ENCODE measurements at places on chromosomes 3 and 15.

- no peak for DNase-seq
Observed at GRCh38 chr3:123688241-123688747, 103.4 kb upstream of the HACD2 start.

GRCh38 chr15:96882121-96882772 is 551.7 kb downstream of the NR2F2 start:
- DNase-seq: no peak

DNA sequence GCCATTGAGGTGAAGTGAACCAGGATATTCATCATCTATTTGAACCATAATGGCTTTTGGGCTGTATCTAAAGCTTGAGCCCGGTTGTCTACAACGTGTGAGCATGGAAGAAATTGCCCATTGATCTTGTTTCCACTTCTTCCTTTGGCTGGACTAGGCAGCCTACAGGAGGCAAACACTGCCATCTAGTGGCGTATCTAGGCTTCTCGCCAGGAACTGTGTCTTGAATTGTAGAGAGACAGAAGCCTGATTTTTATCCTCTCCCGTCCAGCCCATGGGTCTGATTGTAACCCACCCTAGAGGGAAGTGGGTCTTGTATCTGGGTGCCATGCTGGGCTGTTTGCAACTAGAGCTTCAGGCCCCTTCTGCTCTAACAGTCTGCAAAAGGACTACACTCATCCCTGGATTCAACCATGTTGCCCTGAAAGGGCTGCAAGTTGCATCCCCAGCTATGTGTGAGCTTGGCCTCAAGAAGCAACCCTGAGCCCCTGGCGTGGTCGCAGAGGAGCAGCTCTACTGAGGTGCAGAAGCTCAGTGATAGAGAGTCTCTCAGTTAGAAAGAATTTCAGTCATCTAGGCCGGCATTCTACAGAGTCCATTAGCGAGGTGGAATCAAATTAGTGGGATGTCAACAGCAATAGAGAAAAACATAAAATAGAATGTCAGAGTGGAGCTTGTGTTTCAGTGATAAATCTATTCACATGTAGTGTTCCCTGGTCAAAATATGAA is 170.2 kb upstream of the UMPS start:
- peak; percentile 63 for DNase-seq

DNA sequence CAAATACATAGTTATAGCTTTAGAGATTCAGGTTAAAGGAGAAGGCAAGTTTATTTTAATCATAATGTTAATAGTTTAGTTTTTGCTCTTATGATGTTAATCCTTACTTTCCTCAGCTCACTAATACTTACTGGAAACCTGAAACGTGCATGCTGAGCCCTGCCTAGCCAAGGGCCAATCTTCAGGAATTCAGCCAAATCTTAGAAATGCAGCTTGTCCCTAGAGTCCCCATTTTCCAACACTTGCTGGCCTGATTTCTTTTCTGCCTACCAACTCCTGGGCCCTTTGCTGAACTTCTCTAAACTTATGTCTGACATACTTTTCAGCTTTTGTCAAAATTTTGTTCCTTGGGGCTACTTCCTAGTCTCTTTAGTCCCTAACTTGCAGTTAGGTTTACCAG is 22.8 kb downstream of the BCHE start:
- no peak for DNase-seq

- no peak for DNase-seq
Observed at GRCh38 chr3:183762304-183762703, 63.1 kb downstream of the MAP6D1 start.

- peak; percentile 74 for DNase-seq
Observed at GRCh38 chr3:13346481-13347389, 73.4 kb downstream of the NUP210 start.

GRCh38 chr3:114332342-114333179 is 38.7 kb downstream of the TIGIT start:
- no peak for DNase-seq

- peak; percentile 0 for DNase-seq
Observed at GRCh38 chr3:46558184-46559043, 7.7 kb downstream of the LRRC2 start.

DNA sequence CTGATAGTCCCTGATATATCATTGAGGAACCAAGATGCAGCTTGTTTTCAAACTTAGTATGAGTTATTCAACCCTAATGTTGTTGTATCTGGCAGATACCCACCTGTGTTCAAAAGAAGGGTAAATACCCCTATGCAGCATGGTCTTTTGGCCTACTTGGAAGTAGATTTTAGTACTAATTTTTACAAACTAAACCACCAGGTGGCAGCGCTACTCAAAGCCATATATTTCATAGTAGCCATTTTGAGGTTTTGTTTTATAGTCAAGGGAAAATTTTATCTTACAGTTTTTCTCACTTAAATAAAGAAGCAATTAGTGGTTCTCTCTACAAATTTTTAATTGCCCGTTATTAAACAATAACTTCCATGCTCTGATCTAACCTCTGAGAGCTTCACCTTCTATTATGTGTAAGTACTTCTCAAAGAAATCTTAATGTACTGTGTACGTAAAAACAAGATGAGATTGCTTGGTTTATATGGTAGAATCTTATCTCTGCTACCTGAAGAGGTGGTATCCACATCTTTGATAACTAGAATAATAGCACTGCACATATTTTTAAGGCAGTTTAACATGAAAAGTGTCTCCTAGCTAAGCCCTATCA is 31.5 kb upstream of the MLF1 start:
- DNase-seq: peak; percentile 27

GRCh38 chr15:49462232-49462844 is 39.3 kb downstream of the FGF7 start:
- no peak for DNase-seq

DNA sequence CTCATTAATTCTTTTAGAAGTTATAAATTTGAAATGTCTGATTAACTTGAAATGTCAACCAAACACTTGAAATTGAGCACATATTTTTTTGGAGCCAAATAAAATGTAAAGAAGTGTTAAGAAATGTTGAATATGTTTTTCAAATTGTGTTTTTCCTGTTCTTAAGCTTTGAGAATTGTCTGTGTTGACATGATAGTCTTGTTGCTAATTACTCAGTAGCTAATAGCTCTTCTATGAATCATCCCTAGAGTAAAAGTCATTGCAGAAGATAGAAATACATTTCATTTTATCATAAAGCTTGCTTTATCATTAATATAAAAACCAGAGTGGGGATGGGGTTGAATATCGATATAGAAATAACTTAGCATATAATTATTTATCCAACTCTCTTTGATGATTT is 41.9 kb upstream of the ABHD10 start:
- DNase-seq: no peak

GRCh38 chr3:46500656-46501635 is 3.2 kb downstream of the RTP3 start:
- DNase-seq: no peak

GRCh38 chr3:25940935-25941334 is 151.0 kb downstream of the OXSM start:
- DNase-seq: no peak

DNA sequence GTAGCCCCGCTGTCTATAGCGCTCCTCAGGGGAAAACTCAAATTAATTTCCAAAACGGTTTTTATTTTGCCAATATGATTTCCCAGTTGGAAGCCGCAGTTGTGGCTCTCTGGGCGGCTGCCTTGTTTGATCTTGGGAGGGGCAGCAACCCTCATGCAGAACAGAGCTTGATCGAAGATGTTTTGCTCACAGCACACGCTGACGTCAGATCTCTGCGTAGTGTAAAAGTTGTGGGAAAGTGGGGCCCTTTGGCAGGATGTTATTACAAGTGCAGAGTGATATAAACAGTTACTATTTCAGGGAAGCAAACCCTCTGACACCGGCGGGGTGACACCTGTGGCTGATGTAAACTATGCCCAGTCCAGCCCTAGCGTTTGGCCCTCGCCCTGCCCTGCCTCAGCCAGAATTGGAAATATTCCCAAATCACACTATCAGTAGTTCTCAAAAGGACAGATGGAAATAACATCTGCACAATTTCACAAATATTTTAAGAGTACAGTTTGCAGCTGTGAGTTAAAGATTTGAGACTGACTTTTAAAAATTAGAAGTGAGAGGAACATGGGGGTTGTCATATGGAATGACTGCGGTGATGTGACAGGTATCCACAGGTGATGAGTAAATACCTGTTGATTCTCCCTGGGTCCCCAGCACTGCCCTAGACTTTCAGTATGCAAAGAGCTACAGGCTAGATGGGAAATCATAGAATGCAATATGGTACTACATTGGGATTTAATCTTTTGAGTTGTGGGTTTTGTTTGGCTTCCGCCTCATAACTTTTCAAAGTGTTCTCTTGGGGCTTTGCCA is 1.7 kb downstream of the SYNM start:
- no peak for DNase-seq

DNA sequence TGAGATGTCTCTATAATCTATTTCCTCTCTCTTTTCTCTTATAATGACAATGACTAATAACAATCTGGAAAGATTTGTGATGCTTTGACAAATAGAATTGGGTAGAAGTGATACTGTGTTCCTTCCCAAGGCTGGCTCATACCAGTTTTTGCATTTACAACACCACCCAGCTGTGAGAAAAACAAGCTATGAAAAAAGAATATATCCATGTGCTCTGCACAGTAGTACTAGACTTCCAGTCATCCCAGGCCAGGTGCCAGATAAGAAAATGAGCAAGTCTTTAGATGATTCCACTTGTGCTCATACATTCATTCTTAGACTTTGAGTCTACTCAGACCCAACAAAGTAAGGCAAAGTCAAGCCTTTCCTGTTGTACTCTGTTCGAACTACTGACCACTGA is 350.2 kb upstream of the POU1F1 start:
- no peak for DNase-seq

- no peak for DNase-seq
Observed at GRCh38 chr3:112365035-112365434, 32.1 kb downstream of the CD200 start.

- no peak for DNase-seq
Observed at GRCh38 chr15:51181905-51182304, 87.2 kb upstream of the TNFAIP8L3 start.

- DNase-seq: no peak
Observed at GRCh38 chr3:122301063-122301462, 24.0 kb upstream of the CSTA start.

- no peak for DNase-seq
Observed at GRCh38 chr3:173688216-173688842, 290.8 kb downstream of the NLGN1 start.

GRCh38 chr15:75808563-75808962 is 34.7 kb upstream of the UBE2Q2 start:
- DNase-seq: no peak

DNA sequence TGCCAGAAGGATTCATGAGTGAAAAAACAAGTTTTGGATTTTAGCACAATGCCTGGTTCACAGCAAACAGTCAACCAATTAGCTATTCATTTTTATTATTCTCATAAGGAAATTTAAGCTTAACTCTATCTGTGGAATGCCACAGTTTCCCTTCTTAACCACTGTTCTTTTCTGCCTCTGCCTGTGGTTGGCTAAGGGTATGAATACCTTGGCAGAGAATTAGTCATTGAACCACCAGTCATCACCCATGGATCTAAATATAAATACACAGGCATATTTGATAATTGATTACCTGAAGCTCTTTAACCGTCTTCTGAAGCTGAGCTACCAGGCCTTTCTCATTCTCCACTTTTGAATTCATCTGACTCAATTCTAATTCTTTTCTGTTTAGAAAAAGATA is 79.9 kb downstream of the MYH15 start:
- DNase-seq: no peak

DNA sequence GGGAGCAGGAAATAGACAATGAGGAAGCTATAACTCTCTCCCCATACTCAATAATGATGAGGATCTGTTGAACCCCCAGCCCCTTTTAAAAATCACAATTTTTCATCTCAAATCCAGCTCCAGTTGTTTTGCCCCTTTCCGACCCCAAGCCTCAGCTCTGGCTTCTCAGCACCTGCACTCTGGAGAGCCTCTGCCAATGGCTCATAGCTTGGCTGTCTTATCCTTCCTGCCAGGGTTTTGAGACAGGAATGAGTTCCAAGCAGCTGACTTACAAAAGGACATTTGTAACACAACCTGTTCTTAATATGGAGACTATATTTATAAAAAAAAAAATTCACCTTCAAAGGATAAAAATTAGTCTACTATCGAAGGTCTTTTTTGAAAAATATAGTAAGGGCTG is 105.9 kb upstream of the NEDD4 start:
- no peak for DNase-seq

GRCh38 chr3:43966126-43966525 is 275.4 kb downstream of the ABHD5 start:
- no peak for DNase-seq

DNA sequence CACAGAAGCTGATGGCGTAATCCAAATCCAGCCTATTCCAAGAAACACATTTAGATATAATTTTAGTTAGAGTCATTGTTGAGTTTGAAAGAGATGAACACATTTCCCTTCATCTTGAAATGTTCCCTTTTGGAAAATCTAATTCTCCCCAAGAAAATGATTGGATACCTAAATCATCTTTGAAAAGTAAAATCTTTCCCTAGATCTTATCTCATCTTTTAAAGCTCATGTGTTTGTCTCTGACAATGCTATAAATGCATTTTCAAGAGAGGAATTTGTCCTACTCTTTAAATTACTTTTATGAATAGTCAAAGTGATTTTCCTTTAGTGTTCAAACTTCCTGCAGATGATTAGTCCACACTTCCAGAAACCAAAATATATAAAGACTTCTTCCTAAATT is 82.6 kb upstream of the CNTN6 start:
- DNase-seq: no peak

DNA sequence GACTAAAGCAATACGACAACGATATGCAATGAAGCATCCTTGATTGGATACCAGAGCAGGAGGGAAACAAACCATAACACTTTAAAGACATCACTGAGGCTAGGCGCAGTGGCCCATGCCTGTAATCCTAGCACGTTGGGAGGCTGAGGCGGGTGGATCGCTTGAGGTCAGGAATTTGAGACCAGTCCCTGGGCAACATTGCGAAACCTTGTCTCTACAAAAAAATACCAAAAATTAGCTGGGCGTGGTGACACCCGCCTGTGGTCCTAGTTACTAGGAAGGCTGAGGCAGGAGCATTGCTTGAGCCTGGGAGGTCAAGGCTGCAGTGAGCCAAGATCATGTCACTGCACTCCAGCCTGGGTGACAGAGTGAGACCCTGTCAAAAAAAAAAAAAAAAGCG is 33.9 kb upstream of the BHLHE40 start:
- no peak for DNase-seq

- peak; percentile 23 for DNase-seq
Observed at GRCh38 chr3:16064642-16065414, 109.7 kb upstream of the GALNT15 start.

DNA sequence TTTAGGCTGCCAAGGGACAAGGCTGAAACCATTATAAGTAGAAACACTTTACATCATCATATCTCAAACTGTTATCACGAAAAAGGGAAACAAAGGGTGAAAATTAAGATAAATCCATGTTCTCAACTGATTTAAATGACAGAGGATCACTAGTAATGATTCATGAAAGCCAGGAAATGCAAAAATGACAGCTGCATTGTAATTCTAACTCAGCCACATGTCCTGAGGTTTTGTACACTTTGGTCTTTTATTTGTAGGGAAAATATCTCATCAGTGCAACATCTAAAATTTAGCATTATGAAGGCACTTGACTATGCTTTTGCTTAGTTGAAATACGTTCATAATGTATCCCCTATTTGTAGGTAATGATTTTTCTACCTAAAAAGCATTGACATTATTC is 379.7 kb downstream of the TIGIT start:
- no peak for DNase-seq

Data from NCI-H345 (cell line).